Fibroblast of upper back skin (primary cell): ENCODE measurements at places on chromosomes 12 and 14.

DNA sequence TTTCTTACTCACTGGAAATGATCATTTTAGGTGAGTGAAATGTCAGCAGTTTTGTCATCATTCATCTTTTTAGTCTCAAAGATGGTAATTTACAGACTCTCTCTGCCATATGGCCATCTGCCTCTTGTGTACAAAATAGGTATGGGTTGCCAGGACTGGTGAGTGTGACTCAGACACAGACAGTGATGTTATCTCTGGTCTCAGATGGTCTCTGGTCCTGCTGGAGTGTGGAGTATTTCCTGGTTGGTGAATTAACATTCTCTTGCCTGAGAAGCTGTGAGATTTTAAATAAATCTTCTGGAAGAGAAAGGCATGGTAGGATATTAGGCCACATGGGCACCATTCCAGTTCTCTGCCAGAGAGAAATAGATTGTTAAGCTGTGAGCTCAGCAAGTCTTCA is 207.0 kb downstream of the ATP23 start:
- DNase-seq: peak; percentile 75

DNA sequence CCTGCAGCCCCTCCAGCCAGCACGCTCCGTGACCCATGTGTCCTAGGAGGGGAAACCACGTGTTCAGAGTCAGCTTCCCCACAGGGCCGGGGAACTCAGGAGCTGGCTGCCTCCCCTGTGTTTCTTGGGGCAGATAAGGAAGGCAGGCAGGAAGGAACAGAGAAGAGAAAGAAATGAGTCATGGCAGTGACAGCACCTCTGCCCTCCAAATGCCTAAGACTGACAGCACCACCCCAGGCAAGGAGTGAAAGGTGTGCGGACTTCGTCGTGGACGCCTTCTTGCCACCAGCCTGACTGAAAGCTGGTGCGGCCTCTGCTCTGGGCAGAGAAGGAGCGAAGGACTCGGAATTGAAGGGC is 167.0 kb upstream of the FKBP4 start:
- DNase-seq: no peak

DNA sequence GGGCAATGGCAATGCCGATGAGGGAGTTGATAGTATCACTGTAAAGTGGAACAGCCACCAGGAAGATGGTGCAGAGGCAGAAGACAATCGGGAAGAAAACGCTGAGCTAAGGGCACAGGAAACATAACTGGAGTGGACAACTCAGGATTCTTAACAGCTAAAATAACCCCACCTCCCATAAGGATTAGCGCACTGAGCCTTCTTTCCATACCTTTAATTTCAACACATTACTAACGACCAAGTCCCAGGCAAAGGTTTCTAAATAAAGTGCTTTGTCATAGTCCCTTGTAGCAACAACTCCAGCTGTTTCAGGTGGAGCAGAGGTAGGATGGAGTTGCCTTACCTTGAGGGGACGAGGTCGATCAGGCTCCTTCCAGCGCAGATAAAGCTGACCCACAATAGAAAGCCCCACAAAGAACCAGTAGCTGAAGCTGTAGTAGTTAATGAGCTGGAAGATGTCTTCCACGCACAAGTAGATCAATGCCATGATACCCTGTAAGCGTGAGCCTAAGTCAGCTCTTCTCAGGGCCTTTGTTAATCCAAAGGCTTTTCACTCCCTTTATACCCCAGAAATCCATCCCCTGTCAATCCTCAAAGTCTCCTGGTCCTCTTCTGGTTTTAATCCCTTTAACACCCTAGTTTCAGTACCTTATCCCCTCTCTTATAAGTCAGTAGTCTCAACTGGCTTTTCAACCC is 7.7 kb downstream of the OXA1L start:
- DNase-seq: no peak

DNA sequence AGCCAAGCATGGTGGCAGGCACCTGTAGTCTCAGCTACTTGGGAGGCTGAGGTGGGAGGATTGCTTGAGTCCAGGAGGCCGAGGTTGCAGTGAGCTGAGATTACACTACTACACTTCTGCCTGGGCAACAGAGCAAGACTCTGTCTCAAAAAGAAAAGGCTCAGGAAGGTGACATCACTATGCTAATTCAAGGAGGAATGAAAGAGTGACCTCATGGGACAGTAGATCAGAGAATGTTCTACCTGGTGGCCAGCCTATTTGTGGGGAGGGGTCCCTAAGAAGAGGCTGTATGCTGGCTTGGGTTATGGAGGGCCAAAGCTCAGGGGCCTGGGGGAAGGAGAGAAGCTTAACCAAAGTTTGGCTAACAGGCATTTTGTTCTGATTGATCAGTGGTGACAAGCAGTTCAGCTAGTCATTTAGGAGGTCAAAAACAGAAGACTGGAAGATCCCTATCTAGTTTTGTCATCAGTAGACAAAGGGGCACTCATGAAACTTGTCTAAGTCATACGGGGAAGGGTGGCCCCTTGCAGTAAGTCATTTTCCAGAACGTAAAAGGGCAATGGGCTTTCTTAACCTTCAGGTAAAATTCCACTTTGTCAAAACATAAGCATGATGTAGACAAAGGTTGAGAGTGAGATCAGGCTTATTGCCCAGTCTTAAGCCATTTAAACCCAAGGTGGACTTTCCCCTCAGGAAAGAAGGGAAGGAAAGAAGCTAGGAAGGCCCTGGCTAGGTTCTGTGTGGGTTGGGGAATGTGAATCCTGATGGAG is 60.8 kb upstream of the EEA1 start:
- no peak for DNase-seq

- peak; percentile 16 for DNase-seq
Observed at GRCh38 chr12:45518291-45519235, 210.9 kb upstream of the ARID2 start.

DNA sequence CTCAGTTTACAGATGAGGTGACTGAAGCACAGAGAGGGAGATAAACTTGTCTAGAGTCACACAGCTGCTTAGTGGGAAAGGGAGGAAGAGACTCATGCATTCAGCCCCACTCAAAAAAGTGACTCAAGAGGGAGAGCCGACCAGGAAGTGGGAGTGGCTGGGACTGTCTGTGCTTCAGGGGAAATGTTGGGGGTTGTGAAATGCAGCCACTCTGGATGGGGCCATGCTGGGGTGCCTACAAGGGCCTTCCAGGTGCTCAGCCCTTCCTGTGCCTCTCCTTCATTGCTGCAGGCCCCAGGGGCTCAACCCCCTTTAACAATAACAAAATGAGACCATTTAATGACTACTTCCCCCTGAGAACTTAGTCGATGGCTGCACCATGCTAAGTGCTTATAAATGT is 41.8 kb downstream of the CACNA1C start:
- DNase-seq: peak; percentile 23

DNA sequence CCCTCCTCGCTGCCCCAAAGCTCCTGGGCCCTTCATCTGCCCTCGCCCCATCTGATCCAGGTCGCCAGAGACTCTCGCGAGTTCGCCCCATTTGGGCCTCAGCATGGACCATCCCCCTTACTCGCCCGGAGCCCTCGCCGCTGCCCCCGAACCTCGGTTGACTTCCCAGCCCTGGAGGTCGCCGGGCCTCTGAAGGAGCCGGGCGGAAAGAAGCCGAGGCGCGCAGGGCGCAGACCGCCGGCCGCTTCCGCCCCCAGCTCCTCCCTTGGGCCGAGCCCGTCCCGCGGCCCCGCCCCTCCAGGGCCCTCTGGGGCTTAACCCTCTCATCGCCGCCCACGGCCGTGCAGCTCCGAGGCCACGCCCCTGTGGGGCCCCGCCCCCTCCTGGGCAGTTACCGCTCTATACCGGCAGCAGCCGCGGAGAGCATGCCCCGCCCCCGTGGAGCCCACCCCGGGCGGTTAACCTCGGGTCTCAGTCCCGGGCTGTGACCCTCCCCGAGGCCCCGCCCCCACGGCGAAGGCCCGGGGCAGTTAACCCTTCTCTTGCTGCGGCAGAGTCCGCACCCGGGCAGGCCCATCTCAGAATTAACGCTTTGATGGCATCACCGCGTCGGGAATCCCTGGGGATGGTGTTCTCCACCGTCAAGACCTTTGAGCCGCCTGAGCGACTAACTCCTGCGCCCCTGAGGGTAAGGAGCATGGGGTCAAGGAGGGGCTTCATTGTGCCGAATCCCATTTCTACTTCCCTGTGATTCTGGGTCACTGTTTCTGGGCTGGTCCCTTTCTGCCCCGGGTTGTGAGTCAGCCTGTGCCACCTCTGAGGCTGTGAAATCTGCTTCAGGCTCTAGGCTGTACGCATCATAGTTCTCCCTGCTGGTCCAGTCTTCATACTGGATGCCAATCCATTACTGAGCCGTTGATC is at the start of gene SPSB2:
Gene SPSB2, minus strand, starts transcription at position 210 of the 921 bp plus-strand sequence. CDS start 402 bp downstream, outside the sequence.
- peak; percentile 93 for DNase-seq

- no peak for DNase-seq
Observed at GRCh38 chr12:132639956-132640520, 21.5 kb downstream of the P2RX2 start.

DNA sequence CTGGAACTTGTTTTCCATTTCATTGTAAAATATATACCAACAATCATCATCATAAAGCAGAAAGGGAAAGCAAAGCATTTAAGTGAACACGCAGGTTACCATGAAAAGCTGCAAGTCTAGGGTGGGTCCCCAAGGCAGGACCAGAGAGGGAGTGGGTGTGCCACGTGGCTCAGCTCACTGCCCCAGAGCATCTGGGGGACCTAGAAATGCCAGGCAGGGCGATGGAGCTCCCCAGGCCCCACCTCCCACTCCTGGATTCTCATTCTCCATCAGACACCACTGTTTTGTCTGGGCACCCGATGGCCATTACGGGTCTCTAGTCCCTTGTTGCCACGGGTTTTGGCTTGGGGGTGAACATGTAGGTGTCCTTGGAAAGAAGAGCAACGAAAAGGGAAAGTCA is 34.7 kb downstream of the BCL11B start:
- DNase-seq: no peak

DNA sequence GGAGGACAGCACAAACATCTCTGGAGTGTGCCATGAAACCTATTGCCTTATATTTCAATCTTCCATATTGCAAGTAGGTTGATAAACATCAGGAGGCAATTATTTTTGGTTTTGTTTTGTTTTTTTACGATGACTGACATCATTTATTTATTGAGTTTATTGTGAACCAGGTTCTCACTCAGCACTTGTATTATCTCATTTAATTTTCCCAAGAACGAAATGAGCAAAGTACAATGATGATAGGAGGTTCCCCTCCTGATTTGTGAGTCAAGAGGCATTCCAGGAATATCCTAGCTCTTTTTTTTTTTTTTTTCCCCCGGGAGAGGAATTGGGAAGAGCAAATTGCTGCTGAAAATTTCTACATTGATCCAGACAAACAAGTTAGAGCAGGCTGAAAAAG is 4.7 kb downstream of the SOCS2 start:
- no peak for DNase-seq

DNA sequence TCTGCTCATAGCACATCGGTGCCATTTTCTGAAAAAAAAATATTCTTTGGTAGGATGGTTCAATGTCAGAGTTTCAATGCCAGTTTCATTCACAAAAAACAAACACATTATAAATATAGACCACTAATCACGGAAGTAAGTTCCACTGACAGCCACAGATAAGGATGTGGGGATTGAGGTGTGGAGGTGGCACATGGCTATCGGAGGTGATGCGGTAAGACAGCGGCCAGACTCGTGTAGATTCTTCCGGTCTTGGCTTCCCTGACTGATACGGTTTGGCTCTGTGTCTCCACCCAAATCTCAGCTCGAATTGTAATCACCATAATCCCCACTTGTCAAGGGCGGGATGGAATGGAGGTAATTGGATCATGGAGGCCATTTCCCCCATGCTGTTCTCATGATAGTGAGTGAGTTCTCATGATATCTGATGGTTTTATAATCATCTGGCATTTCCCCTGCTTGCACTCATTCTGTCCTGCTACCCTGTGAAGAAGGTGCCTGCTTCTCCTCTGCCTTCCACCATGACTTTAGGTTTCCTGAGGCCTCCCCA is 693.4 kb downstream of the VRK1 start:
- no peak for DNase-seq

- DNase-seq: peak; percentile 17
Observed at GRCh38 chr12:98745578-98746391, 100.7 kb downstream of the APAF1 start.

GRCh38 chr12:124484526-124484953 is 82.9 kb downstream of the NCOR2 start:
- no peak for DNase-seq

GRCh38 chr12:84607170-84607819 is 305.3 kb downstream of the SLC6A15 start:
- DNase-seq: no peak

DNA sequence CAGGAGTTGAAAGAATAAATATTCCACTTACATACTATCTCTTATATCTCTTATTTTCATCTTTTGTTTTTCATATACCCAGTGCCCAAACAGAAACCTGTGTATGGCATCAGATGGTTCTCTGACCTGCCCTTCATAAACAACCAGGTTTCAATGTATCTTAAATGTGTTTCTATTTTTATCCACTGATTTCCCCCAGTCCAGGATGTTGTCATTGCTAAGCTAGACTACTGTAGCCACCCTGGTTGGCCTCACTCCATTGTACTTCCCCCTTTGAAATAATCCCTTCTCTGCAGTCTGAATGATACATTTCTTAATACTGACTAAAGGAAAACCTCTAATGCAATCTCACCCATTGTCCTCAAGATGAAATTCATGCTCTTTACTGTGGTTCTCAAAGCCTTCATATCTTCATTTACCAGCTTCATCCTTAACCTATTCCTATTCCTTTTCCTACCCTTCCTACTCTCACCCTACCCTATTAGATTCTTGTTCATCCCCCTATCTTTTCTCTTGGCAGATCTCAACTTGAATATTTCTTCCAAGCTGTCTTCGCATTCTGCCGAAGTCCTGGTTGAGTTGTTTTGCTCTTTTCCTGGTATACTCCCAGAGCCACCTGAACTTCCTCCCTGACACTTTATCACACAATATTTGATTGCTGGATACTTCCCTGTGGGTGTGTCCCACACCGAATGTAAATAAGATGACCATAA is 312.4 kb downstream of the FOXG1 start:
- DNase-seq: no peak

- no peak for DNase-seq
Observed at GRCh38 chr14:98984027-98984718, 287.8 kb downstream of the BCL11B start.

DNA sequence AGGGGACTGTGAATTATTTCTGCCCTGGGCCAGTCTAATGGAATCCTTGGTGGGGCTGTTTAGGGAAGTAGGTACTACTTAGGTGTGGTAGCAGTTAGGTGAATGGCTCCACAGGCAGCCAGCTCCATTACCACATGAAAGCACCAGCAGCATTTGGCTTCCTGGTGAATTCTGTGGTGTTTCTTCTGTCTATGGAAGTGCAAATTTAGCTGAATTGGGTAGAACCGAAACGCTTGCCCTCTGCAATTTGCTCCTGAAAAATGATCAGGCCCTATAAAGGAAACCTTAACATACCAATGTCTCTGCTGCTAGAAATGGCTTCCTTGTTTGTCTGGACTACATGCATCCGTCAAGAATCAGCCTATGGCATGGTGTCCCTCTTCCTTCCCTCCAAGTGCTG is 16.4 kb downstream of the FLRT2 start:
- no peak for DNase-seq
